ENCODE measurements at places on chromosomes 16 and 17.
A peak's percentile ranks its signal among the peaks of the same experiment; 100 is the strongest.

DNA sequence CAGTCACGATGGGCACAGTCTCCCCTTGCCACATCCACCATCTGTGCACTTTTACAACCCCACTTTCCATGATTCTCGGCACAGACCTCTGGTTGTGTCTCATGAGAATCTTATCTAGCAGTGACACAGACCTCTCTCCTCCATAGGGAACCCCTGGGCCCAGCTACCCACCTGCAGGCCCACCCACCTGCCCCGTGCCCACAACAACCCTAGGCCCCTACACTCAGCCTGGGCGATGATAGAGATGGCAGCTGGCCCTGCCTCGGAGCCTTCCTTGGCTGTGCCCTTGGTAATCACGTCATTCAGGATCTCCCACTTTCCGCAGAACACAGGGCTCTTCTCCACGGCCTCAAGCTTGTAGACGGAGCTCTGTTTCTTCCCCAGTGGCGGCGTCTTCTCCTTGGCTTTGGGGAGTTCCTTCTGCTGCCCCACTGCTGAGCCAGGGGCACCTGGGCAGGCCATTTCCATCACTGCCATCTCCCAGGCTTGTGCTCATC is 26.5 kb downstream of the MAP3K14 start:
- no peak for DNase-seq

DNA sequence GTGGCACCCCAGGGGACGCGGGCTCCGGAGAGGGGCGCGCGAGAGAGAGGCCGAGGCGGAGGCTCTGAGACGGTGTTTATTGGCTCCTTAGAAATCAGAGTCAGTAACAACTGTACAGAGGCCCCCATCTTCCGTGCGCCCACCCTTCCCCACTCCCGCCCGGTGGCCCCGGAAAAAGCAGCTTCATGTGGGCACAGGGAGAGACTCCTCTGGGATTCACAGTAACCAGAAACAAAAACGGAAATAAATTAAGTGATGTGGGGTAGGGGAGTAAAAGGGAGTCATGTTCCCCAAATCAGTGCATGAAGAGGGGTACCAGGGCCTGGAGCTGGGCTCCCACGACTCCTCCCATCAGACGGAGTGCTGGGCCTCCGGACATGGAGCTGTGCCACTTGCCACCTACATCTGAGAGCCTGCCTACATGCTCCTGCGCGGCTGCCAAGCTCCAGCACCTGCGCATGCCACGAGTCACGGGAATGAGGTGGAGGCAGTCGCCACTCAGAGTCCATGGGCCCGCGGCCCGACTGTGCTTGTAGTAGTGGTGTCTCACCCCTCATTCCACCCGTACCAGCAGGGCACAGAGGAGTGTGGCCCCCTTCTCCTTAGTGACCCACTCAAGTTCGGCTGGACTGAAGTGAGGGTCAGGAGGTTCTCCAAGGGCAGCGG is 543 bp upstream of the GPS2 start:
- no peak for DNase-seq

GRCh38 chr17:80709090-80709695 is 164.6 kb downstream of the RPTOR start:
- DNase-seq, result no peak

DNA sequence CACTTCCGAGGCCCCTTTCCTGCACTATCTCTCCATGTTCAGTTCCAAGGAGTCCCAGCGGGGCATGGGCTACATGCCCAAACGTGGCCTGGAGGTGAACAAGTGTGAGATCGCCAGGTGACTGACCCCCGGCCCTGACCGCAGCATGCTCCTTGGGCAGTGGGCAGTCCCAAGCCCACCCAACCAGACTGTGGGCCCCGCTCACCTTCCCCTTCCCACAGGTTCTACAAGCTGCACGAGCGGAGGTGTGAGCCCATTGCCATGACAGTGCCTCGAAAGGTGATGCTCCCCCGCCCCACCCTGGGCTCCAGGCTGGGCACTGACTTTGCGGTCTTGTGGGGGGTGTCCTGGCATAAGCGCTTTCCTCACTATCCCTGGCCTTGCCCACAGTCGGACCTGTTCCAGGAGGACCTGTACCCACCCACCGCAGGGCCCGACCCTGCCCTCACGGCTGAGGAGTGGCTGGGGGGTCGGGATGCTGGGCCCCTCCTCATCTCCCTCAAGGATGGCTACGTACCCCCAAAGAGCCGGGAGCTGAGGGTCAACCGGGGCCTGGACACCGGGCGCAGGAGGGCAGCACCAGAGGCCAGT is 4.7 kb downstream of the CORO1A start:
- no peak for DNase-seq

- DNase-seq, result no peak
These were observed 3.0 kb upstream of the CHD3 start for GRCh38 chr17:7885367-7886226.

GRCh38 chr17:18258356-18259038 is at the start of gene FLII:
Gene FLII (minus strand): TSS chr17:18258738. CDS start chr17:18258690, 48 bp downstream.
- DNase-seq, result no peak

DNA sequence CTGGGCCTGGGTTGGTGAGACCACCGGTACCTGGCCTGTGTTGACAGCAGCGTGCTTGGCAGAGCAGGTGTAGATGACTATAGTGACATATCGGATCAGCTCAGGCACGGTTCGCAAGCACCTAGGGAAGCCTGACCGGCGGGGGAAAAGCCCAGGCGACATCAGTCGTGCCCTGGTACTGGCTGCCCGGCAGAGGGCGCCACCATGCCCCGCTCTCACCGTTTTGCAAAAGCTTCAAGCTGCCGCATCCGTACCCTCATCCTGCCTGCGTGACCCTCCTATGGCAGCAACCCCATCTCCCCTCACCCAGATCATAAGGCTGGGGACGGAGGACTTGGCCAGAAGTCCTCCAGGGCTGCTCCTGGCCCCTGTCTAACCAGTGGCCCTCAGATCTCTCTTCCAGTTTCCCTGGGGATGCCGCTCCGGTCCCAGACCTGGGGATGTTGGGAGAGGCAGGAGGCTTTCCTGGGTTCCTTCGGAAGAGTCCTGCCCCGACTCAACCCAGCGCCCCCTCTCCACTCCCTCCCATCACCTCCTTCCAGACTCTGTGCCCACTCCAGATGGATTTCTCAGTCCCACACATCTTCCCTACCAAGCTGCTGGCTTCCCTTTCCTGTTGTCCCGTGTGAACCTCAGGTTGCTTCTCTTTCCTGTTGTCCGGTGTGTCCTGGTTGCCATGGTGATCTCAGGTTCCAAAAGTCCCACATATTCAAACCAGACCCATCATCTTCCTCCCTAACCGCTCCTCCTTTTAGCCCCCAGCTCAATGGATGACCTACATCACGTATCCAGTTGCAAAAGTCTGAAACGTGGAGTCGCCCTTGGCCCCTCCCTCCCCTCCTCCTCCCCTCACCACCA is 13.7 kb downstream of the ALOX12B start:
- DNase-seq, result peak; percentile 25

DNA sequence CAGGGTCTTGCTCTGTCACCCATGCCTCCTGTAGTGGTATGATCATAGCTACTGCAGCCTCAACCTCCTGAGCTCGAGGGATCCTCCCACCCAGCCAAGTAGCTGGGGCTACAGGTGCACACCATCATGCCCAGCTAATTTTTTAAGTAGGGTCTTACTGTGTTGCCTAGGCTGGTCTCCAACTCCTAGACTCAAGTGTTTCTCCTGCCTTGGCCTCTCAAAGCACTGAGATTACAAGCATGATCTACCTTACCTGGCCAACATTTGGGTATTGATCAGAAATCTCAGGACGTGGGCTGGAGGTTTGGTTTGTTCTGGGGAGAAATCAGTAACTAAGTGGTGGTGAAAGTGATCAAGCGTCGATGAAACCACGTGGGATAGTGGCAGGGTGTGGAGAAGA is 4.1 kb downstream of the CHD9 start:
- DNase-seq, result no peak

DNA sequence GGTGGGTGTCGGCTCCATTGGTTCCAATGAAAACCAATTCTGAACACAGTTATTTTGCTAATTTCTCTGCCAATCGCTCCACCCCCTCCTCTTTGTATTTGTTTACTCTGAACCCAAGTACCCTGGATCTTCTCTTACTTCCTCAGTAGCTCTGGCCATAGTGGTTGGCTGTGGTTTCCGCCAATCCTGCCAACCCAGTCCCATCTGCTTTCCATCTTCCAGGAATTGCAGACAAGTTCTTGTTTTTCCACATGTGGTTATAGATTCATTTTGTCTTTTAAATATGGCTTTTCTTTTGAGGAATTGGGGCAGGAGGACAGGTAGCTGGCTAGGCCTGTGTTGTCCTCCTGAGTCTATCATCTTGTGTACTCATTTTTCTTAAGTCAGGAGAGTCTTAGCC is 92.0 kb downstream of the CYLD start:
- DNase-seq, result no peak

All from NCI-H2227 treated with DMSO at 0.1 percent for 48 hours (cell line).